ENCODE measurements at places on chromosomes 2 and 18. TPM values are rescaled to one million over a fixed set of nuclear protein-coding genes. Genes with fewer than 3 reads are reported as not detected.

DNA sequence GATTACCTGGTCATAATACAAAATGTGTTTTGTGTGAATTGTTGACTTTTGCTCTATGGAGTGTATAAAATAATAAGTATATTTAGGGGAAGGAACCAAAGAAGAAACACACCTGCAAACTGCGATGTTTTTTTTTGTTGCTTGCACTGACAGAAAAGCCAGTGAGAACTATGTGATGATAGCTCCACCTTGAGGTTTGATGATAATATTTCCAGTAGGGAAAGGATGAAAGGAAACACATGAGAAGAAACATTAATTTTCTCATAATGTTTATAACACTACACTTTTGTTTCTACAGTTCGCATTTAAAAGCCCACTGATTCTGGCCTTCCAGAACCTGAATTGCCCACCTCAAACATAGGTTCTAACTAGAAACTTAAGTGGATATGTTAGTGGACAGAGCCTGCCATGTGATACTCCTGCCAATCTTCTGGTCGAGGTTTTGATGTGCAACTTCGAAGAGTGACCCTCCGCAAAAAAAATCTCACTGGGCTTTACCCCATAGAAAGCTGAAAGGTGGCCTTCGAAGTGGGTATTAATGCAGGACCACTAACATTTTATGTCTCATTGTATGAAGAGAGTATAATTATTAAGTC is 476.4 kb upstream of the SPHKAP start:
- no peaks in the 10 kb centered on the region for H3K36me3 ChIP-seq
- no peaks in the 10 kb centered on the region for H3K4me1 ChIP-seq
- no peaks in the 10 kb centered on the region for H3K27me3 ChIP-seq
- no peak overlapping the region for H3K27ac ChIP-seq
- H3K4me3 ChIP-seq, result no peak overlapping the region
- DNase-seq, result no peak

GRCh38 chr18:77131652-77132368 is 773 bp downstream of the MBP start:
- H3K27ac ChIP-seq, result peak overlapping the region; percentile 94
- peaks cover 33% of the 10 kb centered on the region for H3K4me1 ChIP-seq
- no peaks in the 10 kb centered on the region for H3K27me3 ChIP-seq
- DNase-seq, result peak; percentile 91

- H3K27ac ChIP-seq, result no peak overlapping the region
- H3K4me1 ChIP-seq, result no peaks in the 10 kb centered on the region
- no peaks in the 10 kb centered on the region for H3K27me3 ChIP-seq
- DNase-seq, result no peak
Measured at GRCh38 chr2:224999754-225000153, 42.5 kb downstream of the DOCK10 start.

Gene NBAS
- 38.8 TPM for total RNA-seq

DNA sequence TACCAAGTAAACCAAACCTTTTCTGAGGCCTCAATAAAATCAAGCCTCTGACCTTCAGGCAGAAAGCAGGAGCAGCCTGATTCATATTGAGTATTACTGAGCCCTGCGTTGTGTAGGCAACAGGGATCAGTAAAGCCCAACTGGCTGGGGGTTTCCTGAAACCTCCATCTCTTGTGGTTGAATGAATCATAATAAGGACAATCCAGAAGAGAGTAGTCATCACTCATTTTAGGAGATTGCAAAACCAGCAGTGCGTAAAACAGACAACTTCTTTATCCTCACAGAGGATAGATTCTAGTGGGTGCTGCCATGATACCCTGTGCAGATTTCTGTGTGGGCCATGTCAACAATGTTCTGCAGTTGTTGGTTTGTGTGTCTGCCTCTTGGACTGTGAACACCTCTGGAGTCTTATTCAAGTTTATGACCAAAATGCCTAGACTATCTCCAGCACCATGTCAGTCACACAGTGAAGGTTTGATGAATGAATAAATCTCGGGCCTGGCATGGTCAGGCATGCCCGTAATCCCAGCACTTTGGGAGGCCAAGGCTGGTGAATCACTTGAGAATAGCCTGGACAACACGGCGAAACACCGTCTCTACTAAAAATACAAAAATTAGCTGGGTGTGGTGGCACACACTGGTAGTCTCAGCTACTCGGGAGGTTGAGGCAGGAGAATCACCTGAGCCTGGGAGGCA is 51.8 kb upstream of the RAB27B start:
- no peaks in the 10 kb centered on the region for H3K36me3 ChIP-seq
- H3K4me1 ChIP-seq, result peaks cover 3% of the 10 kb centered on the region
- H3K27me3 ChIP-seq, result no peaks in the 10 kb centered on the region
- H3K27ac ChIP-seq, result no peak overlapping the region
- H3K4me3 ChIP-seq, result no peak overlapping the region

DNA sequence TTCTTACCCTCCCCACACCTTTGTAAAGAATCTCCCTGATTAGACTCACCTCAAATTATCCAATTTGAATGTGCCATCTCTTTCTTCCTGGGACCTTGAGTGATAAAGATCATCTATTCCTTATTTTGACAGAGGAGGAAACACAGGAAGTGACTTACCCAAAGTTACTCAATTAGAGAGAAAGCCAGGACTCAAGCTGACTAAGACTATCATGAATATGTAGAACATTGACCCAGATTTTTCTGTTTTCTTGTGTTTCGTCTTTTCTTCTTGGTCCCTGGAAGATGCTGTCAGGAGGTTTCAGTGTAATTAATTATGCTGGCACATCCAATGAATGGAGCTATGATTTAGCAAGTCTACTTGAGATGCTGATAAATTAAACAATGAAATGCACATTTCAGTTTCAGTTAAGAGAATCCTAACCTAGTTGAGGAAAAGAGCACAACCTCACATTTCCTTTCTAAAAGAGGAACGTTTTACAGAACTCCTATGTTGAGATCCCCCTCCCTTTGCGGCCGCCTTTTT is 380.4 kb downstream of the CLIP4 start:
- no peaks in the 10 kb centered on the region for H3K36me3 ChIP-seq
- no peaks in the 10 kb centered on the region for H3K27me3 ChIP-seq
- DNase-seq, result no peak
- no peaks in the 10 kb centered on the region for H3K4me1 ChIP-seq
- H3K4me3 ChIP-seq, result no peak overlapping the region
- no peak overlapping the region for H3K27ac ChIP-seq

DNA sequence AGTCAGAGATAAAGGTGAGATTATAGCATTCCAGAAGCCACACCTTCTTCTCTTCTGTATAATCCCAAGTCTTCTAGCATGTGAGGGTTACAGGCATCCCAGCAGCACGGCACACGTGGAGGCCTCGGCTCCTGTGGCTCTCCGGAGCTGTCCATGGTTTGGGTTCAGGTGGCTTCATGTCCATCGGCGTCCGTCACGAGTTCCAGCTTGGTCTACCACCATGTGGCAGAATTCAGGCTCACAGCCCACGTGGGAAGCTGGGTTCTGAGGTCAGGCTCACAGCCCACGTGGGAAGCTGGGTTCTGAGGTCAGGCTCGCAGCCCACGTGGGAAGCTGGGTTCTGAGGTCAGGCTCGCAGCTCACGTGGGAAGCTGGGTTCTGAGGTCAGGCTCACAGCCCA is 378.3 kb upstream of the SALL3 start:
- no peaks in the 10 kb centered on the region for H3K36me3 ChIP-seq
- no peak overlapping the region for H3K27ac ChIP-seq
- no peaks in the 10 kb centered on the region for H3K27me3 ChIP-seq
- H3K4me3 ChIP-seq, result no peak overlapping the region
- no peak for DNase-seq
- H3K4me1 ChIP-seq, result no peaks in the 10 kb centered on the region

Gene AFF3
- total RNA-seq, result 44.6 TPM

DNA sequence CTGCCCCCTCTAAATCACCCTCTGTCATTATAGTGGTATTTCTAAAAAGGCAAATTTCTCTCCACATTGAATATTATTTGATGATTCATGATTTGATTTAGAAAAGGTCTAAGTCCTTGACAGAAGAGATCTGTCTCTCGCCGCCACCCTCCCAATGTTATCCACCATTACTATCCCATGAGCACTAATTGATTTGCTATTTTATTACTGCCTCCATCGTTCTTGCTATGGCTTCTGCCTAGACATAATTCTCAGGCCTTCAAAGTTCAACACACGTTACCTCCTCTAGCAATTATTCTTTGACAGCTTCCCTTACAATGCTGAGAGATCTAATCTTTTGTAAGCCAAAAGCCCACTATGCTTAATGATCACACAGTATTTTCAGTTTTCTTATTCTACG is 507.0 kb upstream of the CHAC2 start:
- DNase-seq, result no peak
- no peaks in the 10 kb centered on the region for H3K4me1 ChIP-seq
- H3K27ac ChIP-seq, result no peak overlapping the region
- H3K4me3 ChIP-seq, result no peak overlapping the region
- H3K36me3 ChIP-seq, result no peaks in the 10 kb centered on the region

DNA sequence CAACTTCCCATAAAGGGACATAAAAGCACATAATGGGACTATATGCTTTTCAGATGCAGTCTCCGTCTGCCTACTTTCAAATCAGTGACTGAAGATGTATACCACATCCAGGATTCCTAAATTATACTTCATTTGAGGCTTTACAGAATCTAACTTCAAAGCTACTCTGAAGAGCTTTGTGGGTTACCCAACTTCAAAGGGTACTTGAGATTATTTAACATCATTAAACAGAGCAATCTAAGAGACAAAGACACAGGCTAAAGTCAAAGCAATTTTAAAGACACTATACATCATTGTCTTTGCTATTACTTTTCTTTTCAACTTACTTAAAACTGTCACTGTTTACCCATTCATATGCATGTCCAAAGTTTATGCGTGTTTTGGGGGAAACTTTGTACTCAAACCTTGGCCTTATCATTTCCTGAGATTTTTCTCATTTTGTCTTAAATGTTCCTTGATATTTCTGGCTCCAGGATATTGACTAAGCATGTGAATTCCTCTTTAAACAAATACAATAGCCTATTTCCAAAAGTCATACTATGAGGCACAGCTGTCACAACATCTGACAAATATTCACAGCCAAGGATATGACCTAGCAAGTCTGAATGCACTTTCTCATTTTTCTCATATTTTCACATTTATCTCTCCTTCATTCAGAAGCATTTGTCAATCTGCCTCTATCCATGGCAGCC is 1985.1 kb upstream of the PIK3C3 start:
- H3K27me3 ChIP-seq, result no peaks in the 10 kb centered on the region
- no peaks in the 10 kb centered on the region for H3K36me3 ChIP-seq
- DNase-seq, result no peak
- H3K4me1 ChIP-seq, result no peaks in the 10 kb centered on the region

Gene SIX3
- total RNA-seq, result not detected

GRCh38 chr18:5728531-5728930 is 166.8 kb downstream of the TMEM200C start:
- H3K27me3 ChIP-seq, result no peaks in the 10 kb centered on the region
- no peak overlapping the region for H3K27ac ChIP-seq
- H3K4me3 ChIP-seq, result no peak overlapping the region

DNA sequence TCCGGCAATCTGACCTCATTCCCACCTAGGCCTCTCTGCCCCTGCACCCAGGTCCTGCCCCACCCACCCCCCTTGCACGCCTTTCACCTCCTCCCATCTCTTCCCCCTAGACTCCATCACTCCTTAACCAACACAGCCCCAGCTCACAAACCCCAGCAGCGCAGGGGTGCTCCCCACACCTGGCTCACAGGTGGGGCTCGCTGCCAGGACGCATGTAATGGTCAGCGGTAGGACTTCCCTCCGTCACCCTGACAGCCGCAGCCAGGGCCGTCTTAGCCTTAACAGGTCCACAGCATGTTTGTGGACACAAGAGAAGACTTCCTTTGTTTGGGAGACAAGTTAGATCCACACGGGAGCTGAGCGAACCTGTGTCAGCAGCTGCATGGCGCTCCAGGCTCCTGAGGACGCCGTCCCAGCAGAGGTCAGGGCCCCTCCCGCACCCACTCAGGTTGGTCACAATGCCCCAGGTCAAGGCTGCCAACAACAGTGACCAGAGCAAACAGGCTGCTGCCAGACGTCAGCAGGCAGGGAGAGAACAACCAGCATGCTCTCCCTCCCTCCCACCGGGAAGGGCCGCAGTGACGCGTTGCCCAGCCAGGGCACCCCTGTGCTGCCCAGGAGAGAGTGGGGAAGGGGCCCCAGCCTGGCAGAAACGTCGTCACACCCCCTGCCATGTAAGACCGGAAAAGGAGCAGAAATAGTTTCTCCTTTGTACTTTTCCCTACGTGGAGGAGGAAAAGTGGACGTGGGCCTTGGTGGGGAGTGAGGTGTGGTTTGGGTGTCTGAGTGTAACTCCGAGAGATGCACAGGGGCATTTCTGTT is 68.0 kb downstream of the PXDN start:
- H3K27me3 ChIP-seq, result no peaks in the 10 kb centered on the region
- DNase-seq, result no peak
- no peak overlapping the region for H3K4me3 ChIP-seq
- H3K36me3 ChIP-seq, result peaks cover 32% of the 10 kb centered on the region
- H3K4me1 ChIP-seq, result peaks cover 1% of the 10 kb centered on the region
- H3K27ac ChIP-seq, result no peak overlapping the region

DNA sequence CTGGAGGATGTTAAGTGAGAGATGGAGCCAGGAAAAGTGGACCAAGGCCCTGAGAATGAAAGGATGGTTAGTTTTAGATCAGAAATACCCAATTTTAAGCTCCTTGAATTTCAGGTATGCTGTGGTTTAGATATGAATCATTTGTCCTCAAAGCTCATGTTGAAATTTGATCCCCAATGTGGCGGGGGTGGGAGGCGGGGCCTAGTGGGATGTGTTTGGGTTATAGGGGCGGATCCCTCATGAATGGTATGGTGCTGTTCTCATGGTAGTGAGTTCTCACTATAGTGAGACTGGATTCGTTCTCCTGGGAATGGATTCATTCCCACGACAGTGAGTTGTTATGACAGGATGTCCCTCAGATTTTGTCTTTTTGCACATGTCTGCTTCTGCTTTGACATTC is 11.4 kb downstream of the MYO5B start:
- no peaks in the 10 kb centered on the region for H3K4me1 ChIP-seq
- no peaks in the 10 kb centered on the region for H3K36me3 ChIP-seq
- H3K4me3 ChIP-seq, result no peak overlapping the region
- DNase-seq, result no peak
- H3K27ac ChIP-seq, result no peak overlapping the region
- H3K27me3 ChIP-seq, result peaks cover 5% of the 10 kb centered on the region

GRCh38 chr2:218709908-218710307 is 727 bp upstream of the TTLL4 start:
- peak overlapping the region; percentile 94 for H3K4me3 ChIP-seq
- no peak overlapping the region for H3K27ac ChIP-seq
- H3K27me3 ChIP-seq, result no peaks in the 10 kb centered on the region
- no peaks in the 10 kb centered on the region for H3K36me3 ChIP-seq
- no peak for DNase-seq
- H3K4me1 ChIP-seq, result peaks cover 11% of the 10 kb centered on the region

- H3K4me3 ChIP-seq, result no peak overlapping the region
- H3K36me3 ChIP-seq, result no peaks in the 10 kb centered on the region
- no peaks in the 10 kb centered on the region for H3K4me1 ChIP-seq
- no peak for DNase-seq
Measured at GRCh38 chr2:125006676-125007075, 981.6 kb downstream of the CNTNAP5 start.

GRCh38 chr2:238854246-238854645 is 6.4 kb downstream of the TWIST2 start:
- DNase-seq, result no peak
- H3K4me3 ChIP-seq, result no peak overlapping the region
- peaks cover 17% of the 10 kb centered on the region for H3K27me3 ChIP-seq
- no peaks in the 10 kb centered on the region for H3K36me3 ChIP-seq

GRCh38 chr2:157264099-157264498 is 6.6 kb downstream of the GALNT5 start:
- H3K36me3 ChIP-seq, result no peaks in the 10 kb centered on the region
- no peaks in the 10 kb centered on the region for H3K27me3 ChIP-seq
- no peak overlapping the region for H3K4me3 ChIP-seq
- DNase-seq, result no peak
- no peak overlapping the region for H3K27ac ChIP-seq
